Thoracic aorta endothelial cell (primary cell): ENCODE measurements at places on chromosomes 3 and 15. TPM values are rescaled to one million over a fixed set of nuclear protein-coding genes. Genes with fewer than 3 reads are reported as not detected.

The MITF gene
- total RNA-seq: 3.9 and 4.0 TPM in 2 replicates

The ITIH4 gene
- 0.22 and 0.40 TPM in 2 replicates for total RNA-seq

The CMTM7 gene
- total RNA-seq: 35.0 and 41.0 TPM in 2 replicates

The INSYN1 gene
- 0.13 and 0.14 TPM in 2 replicates for total RNA-seq

The ETV5 gene
- total RNA-seq: 46.9 and 63.2 TPM in 2 replicates

The FEZF2 gene
- total RNA-seq: not detected in 2 replicates

The CKMT1B gene
- not detected in 2 replicates for total RNA-seq

The ATG7 gene
- 147 and 152 TPM in 2 replicates for total RNA-seq

The PSTPIP1 gene
- 0.36 and 1.9 TPM in 2 replicates for total RNA-seq

The AGBL1 gene
- total RNA-seq: not detected in 2 replicates

The TRPM1 gene
- 0.14 and 0.27 TPM in 2 replicates for total RNA-seq

The GPR171 gene
- total RNA-seq: not detected in 2 replicates

The CILP gene
- total RNA-seq: not detected in 2 replicates

The AMT gene
- total RNA-seq: 0.65 and 0.66 TPM in 2 replicates

The ARPP21 gene
- not detected in 2 replicates for total RNA-seq

The POLQ gene
- 15.7 and 20.5 TPM in 2 replicates for total RNA-seq

The GOLGA6L4 gene
- total RNA-seq: 2.3 and 2.5 TPM in 2 replicates

The MANF gene
- 106 and 197 TPM in 2 replicates for total RNA-seq

The HIGD2B gene
- total RNA-seq: not detected in 2 replicates

The ASB14 gene
- total RNA-seq: not detected in 2 replicates

The CACNA2D3 gene
- total RNA-seq: under 0.01 TPM in 1 of 2 replicates, not detected in the other

The TMEM62 gene
- total RNA-seq: 19.1 and 23.2 TPM in 2 replicates

The C2CD4B gene
- 8.2 and 21.7 TPM in 2 replicates for total RNA-seq

The CHST2 gene
- total RNA-seq: 7.8 and 9.5 TPM in 2 replicates

The ATP8B4 gene
- not detected in 2 replicates for total RNA-seq

The HDC gene
- not detected in 2 replicates for total RNA-seq

The PLSCR5 gene
- total RNA-seq: not detected in 2 replicates

The IQCF5 gene
- total RNA-seq: not detected in 2 replicates

The KCNMB3 gene
- 1.5 and 1.6 TPM in 2 replicates for total RNA-seq

The MTHFS gene
- 11.0 and 13.4 TPM in 2 replicates for total RNA-seq

The STRA6 gene
- not detected in 2 replicates for total RNA-seq

The CCNL1 gene
- total RNA-seq: 187 and 207 TPM in 2 replicates

The SOX14 gene
- total RNA-seq: not detected in 2 replicates

The FETUB gene
- not detected in 2 replicates for total RNA-seq

The TBC1D21 gene
- total RNA-seq: not detected in 2 replicates

The FBN1 gene
- 48.0 and 108 TPM in 2 replicates for total RNA-seq

The RGMA gene
- total RNA-seq: 0.14 TPM in 1 of 2 replicates, not detected in the other

The TOPBP1 gene
- 83.0 and 92.5 TPM in 2 replicates for total RNA-seq

The FAM219B gene
- total RNA-seq: 36.8 and 37.6 TPM in 2 replicates

The GNAT1 gene
- total RNA-seq: not detected in 2 replicates

The MAGI1 gene
- 34.3 and 47.1 TPM in 2 replicates for total RNA-seq

The ISLR gene
- total RNA-seq: 0.07 and 0.93 TPM in 2 replicates

The MRAS gene
- 10.0 and 17.6 TPM in 2 replicates for total RNA-seq

The RAD54L2 gene
- total RNA-seq: 35.8 and 38.1 TPM in 2 replicates

The INO80 gene
- total RNA-seq: 31.9 and 32.8 TPM in 2 replicates

The MYZAP gene
- total RNA-seq: 4.1 and 11.6 TPM in 2 replicates

The GOLGA8J gene
- total RNA-seq: not detected in 2 replicates

The TMED3 gene
- total RNA-seq: 111 and 126 TPM in 2 replicates

The CAMKV gene
- total RNA-seq: not detected in 2 replicates

The HRG gene
- total RNA-seq: not detected in 2 replicates

The LINGO1 gene
- total RNA-seq: 0.14 TPM in 1 of 2 replicates, not detected in the other

The LRTM1 gene
- not detected in 2 replicates for total RNA-seq

The IGF2BP2 gene
- 134 and 150 TPM in 2 replicates for total RNA-seq

The TPRG1 gene
- 0.13 TPM in 1 of 2 replicates, not detected in the other for total RNA-seq

The MESP2 gene
- 0.14 and 0.27 TPM in 2 replicates for total RNA-seq

The LYZL4 gene
- not detected in 2 replicates for total RNA-seq

The CPEB1 gene
- not detected in 2 replicates for total RNA-seq

The TNFAIP8L3 gene
- total RNA-seq: 56.0 and 60.8 TPM in 2 replicates

The PYGO1 gene
- total RNA-seq: 3.3 and 6.3 TPM in 2 replicates

The WDR49 gene
- total RNA-seq: under 0.01 and 0.07 TPM in 2 replicates
